ENCODE measurements at places on chromosomes 3 and 15. TPM values are rescaled to one million over a fixed set of nuclear protein-coding genes. Genes with fewer than 3 reads are reported as not detected.

DNA sequence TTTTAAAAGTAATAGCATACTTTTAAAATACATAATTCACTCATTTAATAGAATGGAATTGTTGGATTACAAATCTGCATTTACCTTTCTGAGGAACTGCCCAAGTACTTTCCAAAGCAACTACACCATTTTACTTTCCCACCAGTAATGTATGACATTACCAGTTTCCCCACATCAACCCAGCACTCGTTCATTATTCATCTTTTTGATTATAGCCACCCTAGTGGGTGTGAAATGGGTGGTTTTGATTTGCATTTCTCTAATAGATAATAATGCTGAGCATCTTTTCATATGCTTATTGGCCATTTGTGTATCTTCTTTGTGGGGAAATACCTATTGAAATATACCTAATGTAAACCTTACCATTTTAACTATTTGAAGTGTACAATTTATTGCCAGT, 18.0 kb upstream of the EBLN2 start:
- H3K4me1 ChIP-seq: no peaks in the 10 kb centered on the region
- H3K36me3 ChIP-seq: no peaks in the 10 kb centered on the region
- DNase-seq: no peak
- H3K27me3 ChIP-seq: no peaks in the 10 kb centered on the region
- H3K4me3 ChIP-seq: no peak overlapping the region
- H3K27ac ChIP-seq: no peak overlapping the region

DNA sequence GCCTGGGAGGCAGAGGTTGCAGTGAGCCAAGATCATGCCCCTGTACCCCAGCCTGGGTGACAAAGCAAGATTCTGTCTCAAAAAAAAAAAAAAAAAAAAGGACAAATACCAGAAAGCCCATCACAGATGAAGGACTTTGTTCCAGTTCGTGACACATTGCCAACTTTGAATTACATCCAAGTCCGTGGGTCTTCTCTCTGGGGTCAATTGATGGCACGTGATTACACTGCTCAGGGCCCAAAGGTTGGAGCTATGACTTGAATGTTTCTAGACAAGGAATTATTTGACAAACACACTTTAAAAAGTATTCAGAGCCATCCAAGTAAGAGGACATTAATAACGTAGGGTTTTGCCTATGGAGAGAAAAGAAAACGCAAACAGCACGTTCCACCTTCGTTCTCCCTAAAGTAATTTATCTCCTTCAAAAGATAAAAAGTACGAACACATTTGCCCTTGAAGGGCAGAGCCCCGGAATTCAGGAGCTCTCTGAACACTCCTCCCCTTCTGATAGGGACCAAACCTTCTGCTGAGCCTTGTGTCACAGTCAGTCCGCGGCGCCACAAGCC, 31.3 kb upstream of the ST3GAL6 start:
- H3K27ac ChIP-seq: no peak overlapping the region
- H3K27me3 ChIP-seq: peaks cover 21% of the 10 kb centered on the region
- no peaks in the 10 kb centered on the region for H3K36me3 ChIP-seq
- peaks cover 16% of the 10 kb centered on the region for H3K4me1 ChIP-seq
- no peak for DNase-seq
- H3K4me3 ChIP-seq: peak overlapping the region; percentile 38

Gene LDHAL6B
- polyA plus RNA-seq: not detected

- no peaks in the 10 kb centered on the region for H3K27me3 ChIP-seq
- DNase-seq: no peak
- H3K4me1 ChIP-seq: no peaks in the 10 kb centered on the region
- no peak overlapping the region for H3K27ac ChIP-seq
These were observed 89.6 kb upstream of the TBC1D5 start for GRCh38 chr3:17832016-17832415.

- peak; percentile 58 for DNase-seq
- peaks cover 12% of the 10 kb centered on the region for H3K4me1 ChIP-seq
- H3K4me3 ChIP-seq: no peak overlapping the region
- H3K36me3 ChIP-seq: no peaks in the 10 kb centered on the region
- H3K27ac ChIP-seq: no peak overlapping the region
These were observed 183.8 kb downstream of the OPA1 start for GRCh38 chr3:193776626-193777358.

Gene MPI
- polyA plus RNA-seq: 40.7 TPM

Gene ANKRD34C
- polyA plus RNA-seq: not detected

DNA sequence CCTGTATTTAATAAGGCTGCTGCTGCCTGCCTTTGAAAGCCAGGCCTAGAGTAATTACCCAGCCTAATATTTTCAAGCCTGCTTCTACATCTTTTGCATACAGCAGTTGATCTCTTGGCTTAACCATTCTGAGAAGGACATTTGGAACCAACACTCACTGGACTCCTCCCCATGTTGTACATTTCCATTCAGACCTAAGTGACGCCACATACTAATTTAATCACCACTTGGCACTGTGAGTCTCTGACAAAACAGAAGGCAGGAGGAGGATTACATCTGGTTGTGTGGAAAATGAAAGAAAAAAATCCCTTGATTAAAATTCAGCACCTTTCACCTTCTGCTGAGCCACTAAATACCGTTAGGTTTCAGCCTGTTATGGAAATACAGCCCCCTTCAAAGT, 102.2 kb upstream of the ARRDC4 start:
- H3K36me3 ChIP-seq: no peaks in the 10 kb centered on the region
- DNase-seq: no peak
- no peak overlapping the region for H3K27ac ChIP-seq
- H3K27me3 ChIP-seq: no peaks in the 10 kb centered on the region
- no peak overlapping the region for H3K4me3 ChIP-seq

DNA sequence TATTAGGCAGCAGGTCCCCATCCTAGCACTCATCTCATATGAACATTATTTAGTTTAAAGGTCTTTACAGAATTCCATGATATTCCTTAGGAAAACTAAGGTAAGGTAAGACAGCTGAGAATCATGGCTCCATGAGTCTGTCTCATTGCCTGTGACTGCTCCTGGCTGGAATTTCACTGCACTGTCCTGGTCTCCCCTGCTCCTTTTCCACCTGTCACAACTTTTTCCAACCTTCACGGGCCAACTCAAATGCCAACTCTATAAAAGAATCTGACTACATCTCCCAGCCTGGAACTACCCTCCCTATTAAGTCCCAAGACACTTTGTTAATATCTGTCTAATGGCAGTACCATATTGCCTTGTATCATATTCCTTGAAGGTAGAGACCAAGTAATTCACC, 7.6 kb downstream of the CNBP start:
- no peak overlapping the region for H3K4me3 ChIP-seq
- peaks cover 3% of the 10 kb centered on the region for H3K36me3 ChIP-seq
- peaks cover 58% of the 10 kb centered on the region for H3K4me1 ChIP-seq
- no peak overlapping the region for H3K27ac ChIP-seq

Data from B cell (primary cell).